Natural killer cell treated with Interleukin-12 subunit alpha and Interleukin-12 subunit beta and Interleukin-15 and Interleukin-18, amount 100 ng/mL, for 72 hours (primary cell): ENCODE measurements at places on chromosomes 5 and 9. TPM values are rescaled to one million over a fixed set of nuclear protein-coding genes. Genes with fewer than 3 reads are reported as not detected.
A peak's percentile ranks its signal among the peaks of the same experiment; 100 is the strongest.

FRRS1L gene
- not detected for total RNA-seq

PCDHA9 gene
- total RNA-seq: not detected

PCDHB12 gene
- not detected for total RNA-seq

DIRAS2 gene
- total RNA-seq: not detected

PRSS3 gene
- total RNA-seq: not detected

JAKMIP2 gene
- total RNA-seq: 5.5 TPM

TLR4 gene
- 0.42 TPM for total RNA-seq

- H3K27ac ChIP-seq: no peak overlapping the region
- H3K36me3 ChIP-seq: no peaks in the 10 kb centered on the region
- no peak for DNase-seq
Observed at GRCh38 chr9:83419961-83420360, 118.2 kb downstream of the FRMD3 start.

- no peak overlapping the region for H3K27ac ChIP-seq
- DNase-seq: no peak
- H3K4me1 ChIP-seq: peaks cover 12% of the 10 kb centered on the region
- H3K27me3 ChIP-seq: peaks cover 17% of the 10 kb centered on the region
Observed at GRCh38 chr5:140145818-140146522, 20.2 kb downstream of the IGIP start.

DNA sequence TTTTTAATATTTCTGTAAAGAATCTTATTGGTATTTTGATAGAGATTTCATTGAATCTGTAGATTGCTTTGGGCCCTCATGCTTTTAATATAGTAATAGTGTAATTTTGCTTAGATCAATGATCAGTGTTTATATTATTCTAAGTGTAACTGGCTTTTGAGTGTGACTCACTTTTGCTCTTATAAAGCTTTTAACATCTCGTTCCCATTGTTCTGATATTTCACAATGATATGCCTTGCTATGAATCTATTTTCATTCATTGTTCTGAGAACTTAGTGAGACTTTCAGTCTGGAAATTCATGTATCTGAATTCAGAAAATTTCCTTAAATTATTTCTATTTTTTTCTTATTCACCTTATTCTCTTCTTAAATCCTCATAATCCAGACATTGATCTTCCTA lies 13.5 kb upstream of the MAMDC2 start:
- no peaks in the 10 kb centered on the region for H3K36me3 ChIP-seq
- peaks cover 32% of the 10 kb centered on the region for H3K27me3 ChIP-seq
- H3K27ac ChIP-seq: no peak overlapping the region
- no peaks in the 10 kb centered on the region for H3K4me1 ChIP-seq

DNA sequence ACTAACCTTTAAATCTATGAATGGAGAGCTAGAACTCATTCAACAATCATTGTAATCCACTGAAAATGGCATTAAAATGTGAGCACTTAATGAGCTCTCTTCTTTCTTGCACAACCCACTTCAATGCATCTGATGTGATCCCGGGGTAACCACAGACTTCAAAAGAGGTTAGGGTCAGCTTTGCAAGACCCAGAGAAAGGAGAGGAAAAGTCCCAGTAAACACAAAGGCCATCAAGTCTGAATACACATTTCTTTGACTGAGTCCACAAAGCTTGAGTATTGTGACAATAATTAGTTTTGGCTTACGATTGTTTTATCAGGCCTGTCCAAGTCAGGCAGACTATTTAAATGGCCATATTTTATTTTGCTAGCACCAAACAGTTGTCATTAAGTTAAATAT lies 148.8 kb upstream of the ZNF608 start:
- DNase-seq: no peak
- no peak overlapping the region for H3K27ac ChIP-seq
- H3K27me3 ChIP-seq: no peaks in the 10 kb centered on the region
- no peak overlapping the region for H3K4me3 ChIP-seq
- H3K4me1 ChIP-seq: peaks cover 10% of the 10 kb centered on the region

DNA sequence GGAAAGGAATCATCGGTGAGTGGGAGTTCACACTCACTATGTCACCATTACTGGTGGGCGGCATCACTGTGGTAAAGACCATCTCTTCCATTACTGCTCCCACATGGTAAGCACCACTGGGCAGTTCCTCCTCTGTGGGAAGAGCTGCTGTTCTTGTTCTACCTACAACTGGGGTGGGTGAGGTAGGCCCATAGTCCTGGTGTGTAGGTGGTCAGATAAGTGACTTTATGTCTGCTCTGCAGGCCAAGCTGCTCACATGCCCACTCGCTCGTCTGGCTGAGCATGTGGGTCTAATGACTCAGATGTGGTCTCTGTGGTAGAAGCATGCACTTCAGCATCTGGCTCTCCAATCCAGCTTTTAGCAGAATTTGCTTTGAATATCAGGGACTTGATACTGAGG lies 82.9 kb downstream of the TMEM215 start:
- H3K27me3 ChIP-seq: peaks cover 5% of the 10 kb centered on the region
- H3K36me3 ChIP-seq: no peaks in the 10 kb centered on the region
- H3K4me1 ChIP-seq: no peaks in the 10 kb centered on the region
- DNase-seq: no peak
- H3K4me3 ChIP-seq: no peak overlapping the region

GRCh38 chr5:94025788-94026473 lies 284.5 kb upstream of the POU5F2 start:
- peaks cover 7% of the 10 kb centered on the region for H3K4me1 ChIP-seq
- no peak overlapping the region for H3K27ac ChIP-seq
- H3K27me3 ChIP-seq: no peaks in the 10 kb centered on the region
- H3K4me3 ChIP-seq: no peak overlapping the region
- DNase-seq: no peak

- H3K27ac ChIP-seq: no peak overlapping the region
- no peaks in the 10 kb centered on the region for H3K36me3 ChIP-seq
- H3K4me1 ChIP-seq: no peaks in the 10 kb centered on the region
- DNase-seq: no peak
- no peaks in the 10 kb centered on the region for H3K27me3 ChIP-seq
- no peak overlapping the region for H3K4me3 ChIP-seq
Observed at GRCh38 chr5:92864591-92864990, 716.4 kb downstream of the NR2F1-AS1 start.

DNA sequence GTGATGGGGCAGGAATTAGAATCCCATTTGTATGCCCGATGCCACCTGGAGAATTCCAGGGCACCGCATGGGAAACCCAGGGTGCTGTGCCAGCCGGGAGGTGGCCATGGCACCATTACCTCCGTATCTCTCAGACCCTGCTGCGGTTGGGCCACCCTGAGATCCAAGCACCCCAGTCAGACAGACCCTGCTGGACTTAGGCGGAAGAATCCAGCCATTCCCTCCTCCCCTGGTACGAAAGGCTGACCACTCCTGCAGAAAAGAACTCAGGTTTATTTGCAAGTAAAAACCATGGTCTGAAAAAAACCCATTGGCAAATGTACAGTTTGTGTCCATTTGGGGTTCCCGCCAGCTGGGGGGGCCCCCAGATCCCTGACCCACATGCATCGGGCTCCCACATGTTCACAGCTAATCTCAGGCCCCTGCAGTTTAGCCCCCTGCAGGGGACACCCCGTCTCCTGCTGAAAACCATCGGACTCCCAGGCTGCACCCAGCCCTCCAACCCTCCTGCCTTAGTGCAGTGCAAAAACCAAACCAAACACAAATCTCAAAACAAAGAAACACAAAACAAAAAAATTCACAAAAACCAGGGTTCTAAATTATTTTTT lies 23.6 kb upstream of the SARDH start:
- H3K4me1 ChIP-seq: no peaks in the 10 kb centered on the region
- DNase-seq: no peak
- H3K27ac ChIP-seq: no peak overlapping the region
- H3K4me3 ChIP-seq: no peak overlapping the region
- peaks cover 15% of the 10 kb centered on the region for H3K36me3 ChIP-seq

GRCh38 chr5:159788835-159789331 lies 127.4 kb upstream of the ADRA1B start:
- peaks cover 27% of the 10 kb centered on the region for H3K27me3 ChIP-seq
- no peaks in the 10 kb centered on the region for H3K4me1 ChIP-seq
- no peak overlapping the region for H3K27ac ChIP-seq

- H3K27me3 ChIP-seq: peaks cover 59% of the 10 kb centered on the region
- DNase-seq: no peak
- H3K27ac ChIP-seq: no peak overlapping the region
- no peaks in the 10 kb centered on the region for H3K36me3 ChIP-seq
- H3K4me1 ChIP-seq: no peaks in the 10 kb centered on the region
- H3K4me3 ChIP-seq: no peak overlapping the region
Observed at GRCh38 chr5:147844846-147845245, 13.4 kb upstream of the SPINK1 start.

- no peak for DNase-seq
- H3K27ac ChIP-seq: peak overlapping the region; percentile 96
- peaks cover 48% of the 10 kb centered on the region for H3K36me3 ChIP-seq
- no peaks in the 10 kb centered on the region for H3K27me3 ChIP-seq
- H3K4me3 ChIP-seq: peak overlapping the region; percentile 94
Observed at GRCh38 chr9:101397746-101398067, 711 bp downstream of the MRPL50 start.

GRCh38 chr5:14365831-14366430 lies 215.7 kb upstream of the OTULINL start:
- H3K4me3 ChIP-seq: peak overlapping the region; percentile 59
- H3K27ac ChIP-seq: peak overlapping the region; percentile 62
- H3K36me3 ChIP-seq: peaks cover 12% of the 10 kb centered on the region
- no peak for DNase-seq
- H3K27me3 ChIP-seq: no peaks in the 10 kb centered on the region
